MCF 10A (cell line): ENCODE measurements at places on chromosomes 3 and 15. TPM values are rescaled to one million over a fixed set of nuclear protein-coding genes. Genes with fewer than 3 reads are reported as not detected.

PGBD4 gene
- total RNA-seq: 2.4 and 2.6 TPM in 2 replicates

GRCh38 chr3:54079730-54080325 lies 42.5 kb upstream of the CACNA2D3 start:
- no peak for DNase-seq

DNA sequence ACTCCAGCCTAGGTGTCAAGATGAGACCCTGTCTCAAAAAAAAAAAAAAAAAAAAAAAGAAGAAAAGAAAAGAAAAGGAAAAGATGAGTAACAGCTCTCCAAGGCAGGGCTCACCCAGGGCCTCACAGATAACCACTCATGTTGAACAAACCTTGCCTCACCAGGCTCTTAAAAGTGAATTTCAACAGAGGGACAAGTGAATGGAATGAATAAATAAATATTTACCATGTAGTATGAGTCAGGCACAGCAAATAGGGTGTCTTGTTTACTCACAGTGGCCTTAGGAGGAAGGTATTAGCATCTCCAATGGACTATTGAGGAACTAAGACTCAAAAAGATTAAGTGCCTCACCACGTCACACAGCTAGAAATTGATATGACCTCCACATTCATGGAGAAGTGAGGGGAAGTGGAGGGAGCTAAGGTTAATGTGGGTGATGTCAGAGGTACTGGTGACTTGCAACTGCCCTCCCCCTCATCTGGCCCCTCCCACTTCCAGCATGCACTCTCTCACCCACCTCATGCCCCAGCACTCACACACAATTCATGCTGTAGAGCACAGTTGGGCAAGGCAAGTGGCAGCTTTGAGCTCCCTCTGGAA lies 255.5 kb downstream of the UACA start:
- peak; percentile 77 for DNase-seq

SI gene
- not detected in 2 replicates for total RNA-seq

GALNT15 gene
- total RNA-seq: 3.0 and 10.2 TPM in 2 replicates

ERC2 gene
- 0.42 and 0.44 TPM in 2 replicates for total RNA-seq

- peak; percentile 21 for DNase-seq
These were observed 434.5 kb downstream of the MFSD1 start for GRCh38 chr3:159236321-159236720.
